AG04449 (cell line): ENCODE measurements at places on chromosomes 2 and 18.

GRCh38 chr2:179129574-179130238 is 79.8 kb upstream of the CCDC141 start:
- DNase-seq: no peak

DNA sequence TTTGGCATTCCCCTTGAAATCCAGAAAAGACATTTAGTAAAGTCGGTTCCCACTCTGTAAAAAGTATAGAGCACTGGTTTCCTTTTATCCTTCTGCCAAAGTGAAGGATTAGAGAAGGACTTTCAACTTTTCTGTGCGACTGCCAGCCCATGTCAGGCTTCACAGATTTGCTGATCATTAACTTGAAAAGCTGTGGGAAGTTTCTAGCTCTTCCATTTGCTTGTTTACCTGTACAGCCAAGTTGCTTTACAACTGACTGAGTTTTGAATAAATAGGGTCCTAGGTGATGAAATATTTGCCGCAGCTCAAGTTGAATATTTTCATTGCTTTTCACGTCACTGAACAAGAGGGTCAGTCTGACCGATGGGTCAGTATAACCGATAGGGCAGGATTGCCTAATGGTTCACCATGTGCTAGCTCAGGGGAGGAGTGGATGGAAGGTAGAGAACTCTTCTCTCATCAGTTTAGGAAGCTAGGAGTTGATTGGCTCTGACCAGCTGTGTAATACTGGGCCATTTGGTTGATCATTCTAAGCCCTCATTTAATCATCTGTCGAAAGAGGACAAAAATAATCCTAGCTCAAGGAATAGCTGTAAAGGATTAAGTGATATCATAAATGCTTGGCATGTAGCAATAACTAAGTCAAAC is 30.4 kb downstream of the UPP2 start:
- DNase-seq: no peak

DNA sequence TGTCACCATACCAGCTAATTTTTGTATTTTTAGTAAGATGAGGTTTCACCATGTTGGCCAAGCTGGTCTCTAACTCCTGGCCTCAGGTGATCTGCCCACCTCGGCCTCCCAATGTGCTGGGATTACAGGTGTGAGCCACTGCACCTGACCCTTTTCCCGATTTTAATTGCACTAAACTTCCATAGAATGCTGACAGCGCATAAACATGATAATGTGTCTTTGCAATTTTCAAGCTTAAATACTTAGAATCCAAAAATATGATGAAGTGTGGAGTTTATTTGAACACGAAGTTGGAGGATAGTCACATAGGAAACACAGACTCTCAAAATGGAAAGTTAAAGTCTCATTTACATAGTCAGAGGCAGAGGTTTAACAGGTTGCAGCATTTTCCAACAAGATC is 138.6 kb downstream of the TPO start:
- DNase-seq: no peak

DNA sequence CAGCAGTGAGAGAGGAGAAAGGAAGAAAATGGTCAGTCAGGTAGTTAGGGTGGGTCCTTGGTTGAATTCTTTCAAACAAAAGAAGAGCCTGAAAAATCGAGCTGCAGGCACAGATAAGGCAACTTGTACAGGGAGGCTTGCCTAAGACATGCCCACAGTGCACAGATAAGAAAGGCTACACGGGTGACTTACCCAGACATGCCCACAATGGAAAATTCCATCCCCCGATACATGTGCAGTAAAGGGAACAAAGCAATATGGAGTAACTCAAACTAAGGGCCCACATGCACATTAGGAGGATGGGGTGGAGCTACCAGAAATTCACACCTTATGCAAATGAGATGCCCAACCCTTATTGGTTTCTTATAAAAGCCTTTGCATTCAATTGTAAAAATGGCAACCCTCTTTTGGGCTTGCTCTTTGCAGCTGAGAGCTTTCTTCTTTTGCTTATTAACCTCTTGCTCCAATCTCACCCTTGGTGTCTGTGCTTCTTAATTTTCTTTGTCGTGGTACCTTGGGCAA is 110.3 kb upstream of the RMP24 start:
- no peak for DNase-seq

DNA sequence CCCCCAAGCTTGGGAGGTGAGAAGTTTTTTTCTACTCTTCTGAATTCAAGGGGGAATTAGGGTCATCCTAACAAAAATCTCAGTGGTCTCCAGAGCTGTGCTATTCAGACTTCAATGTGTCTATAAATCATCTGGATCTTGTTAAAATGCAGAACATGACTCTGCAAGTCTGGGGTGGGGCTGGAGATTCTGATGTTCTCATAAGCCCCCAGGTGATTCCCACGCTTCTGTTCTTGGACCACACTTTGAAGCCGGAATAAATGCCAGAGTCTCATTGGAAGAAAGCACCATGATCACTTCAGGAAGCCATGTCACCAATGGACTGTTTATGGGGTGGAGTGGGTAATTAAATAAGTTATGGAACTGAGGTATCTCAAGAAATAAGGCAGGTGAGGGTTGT is 22.2 kb upstream of the SLC16A14 start:
- no peak for DNase-seq

DNA sequence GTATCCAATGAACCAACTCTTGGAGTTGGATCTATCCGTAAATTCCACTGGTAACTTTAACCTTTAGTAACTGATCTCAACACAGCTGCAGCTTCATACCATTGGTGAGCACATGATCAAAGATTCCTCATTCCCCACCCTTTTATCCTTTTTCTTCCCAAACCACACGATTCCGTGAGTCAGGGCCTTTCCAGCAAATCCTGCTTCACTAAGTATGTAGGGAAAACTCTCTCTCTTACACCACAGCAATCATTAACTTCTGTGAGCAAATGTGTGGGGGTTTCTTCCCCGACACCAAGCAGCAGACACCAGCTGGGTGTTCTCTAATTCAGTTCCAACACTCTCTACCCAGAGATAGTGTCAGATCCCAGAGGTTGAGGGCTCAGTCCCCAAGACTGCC is 23.5 kb downstream of the ELP2 start:
- peak; percentile 63 for DNase-seq

GRCh38 chr18:79515944-79516351 is 120.2 kb downstream of the NFATC1 start:
- no peak for DNase-seq

DNA sequence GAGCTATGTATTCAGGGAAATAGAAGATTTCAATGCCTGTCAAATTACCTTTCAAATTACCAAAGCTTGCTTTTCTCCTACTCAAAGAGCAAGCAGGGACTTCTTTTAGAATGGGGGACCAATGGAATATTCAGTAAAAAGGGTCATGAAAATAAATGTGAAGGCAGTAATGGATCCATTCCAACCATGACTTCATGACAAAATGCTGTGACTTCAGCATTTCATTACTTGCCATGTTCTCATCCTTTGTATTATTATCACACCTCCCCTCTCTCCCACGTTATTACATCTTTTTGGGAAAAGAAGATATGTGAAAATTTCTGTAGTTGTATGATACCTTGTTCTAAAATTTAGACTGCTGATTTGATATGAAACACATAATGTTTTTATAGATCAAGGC is 864.0 kb upstream of the FSHR start:
- DNase-seq: no peak

DNA sequence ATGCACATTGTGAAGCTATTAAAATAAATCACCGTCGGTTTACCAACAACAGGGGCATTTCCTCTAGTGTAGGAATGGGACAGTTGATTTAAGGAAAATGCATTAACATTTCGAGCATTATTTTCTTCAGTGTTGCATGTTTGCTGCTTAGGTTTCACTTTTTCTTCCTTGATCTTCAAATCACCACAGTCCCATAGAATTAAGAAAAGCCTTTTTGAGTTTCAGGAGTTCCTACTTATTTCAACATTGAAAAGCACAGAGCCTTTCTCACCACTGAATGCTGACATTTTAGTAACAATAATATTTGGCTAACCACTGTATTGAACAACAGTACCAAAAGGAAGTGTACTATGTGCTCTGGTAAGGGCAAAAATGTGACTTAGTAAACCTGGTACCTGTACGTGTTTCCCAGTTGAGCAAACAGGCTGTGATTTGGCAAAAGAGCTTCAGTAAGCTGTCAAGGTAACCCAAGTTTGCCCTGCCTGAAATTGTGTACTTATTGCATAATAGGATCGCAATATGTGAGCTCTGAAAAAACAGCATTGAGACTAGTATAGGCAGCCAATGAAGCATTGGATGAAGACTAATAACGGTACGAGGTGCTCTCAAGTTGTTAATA is 2.2 kb downstream of the LRRTM4 start:
- DNase-seq: no peak

GRCh38 chr2:207855591-207855990 is 85.9 kb upstream of the FZD5 start:
- no peak for DNase-seq

- no peak for DNase-seq
Observed at GRCh38 chr2:135030826-135031225, 16.4 kb downstream of the MAP3K19 start.

DNA sequence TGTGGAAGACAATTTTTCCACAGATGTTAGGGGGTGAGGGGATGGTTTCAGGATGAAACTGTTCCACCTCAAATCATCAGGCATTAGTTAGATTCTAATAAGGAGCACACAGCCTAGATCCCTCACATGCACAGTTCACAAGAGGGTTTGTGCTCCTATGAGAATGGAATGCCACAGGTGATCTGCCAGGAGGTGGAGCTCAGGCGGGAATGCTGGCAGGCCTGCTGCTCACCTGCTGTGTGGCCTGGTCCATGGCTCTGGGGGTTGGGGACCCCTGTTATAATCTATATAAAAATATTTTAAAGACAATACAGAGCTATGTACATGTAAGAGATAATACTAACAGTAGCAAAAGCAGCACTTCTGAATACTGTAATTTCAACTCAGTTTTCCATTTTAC is 19.2 kb downstream of the CWC22 start:
- DNase-seq: no peak

DNA sequence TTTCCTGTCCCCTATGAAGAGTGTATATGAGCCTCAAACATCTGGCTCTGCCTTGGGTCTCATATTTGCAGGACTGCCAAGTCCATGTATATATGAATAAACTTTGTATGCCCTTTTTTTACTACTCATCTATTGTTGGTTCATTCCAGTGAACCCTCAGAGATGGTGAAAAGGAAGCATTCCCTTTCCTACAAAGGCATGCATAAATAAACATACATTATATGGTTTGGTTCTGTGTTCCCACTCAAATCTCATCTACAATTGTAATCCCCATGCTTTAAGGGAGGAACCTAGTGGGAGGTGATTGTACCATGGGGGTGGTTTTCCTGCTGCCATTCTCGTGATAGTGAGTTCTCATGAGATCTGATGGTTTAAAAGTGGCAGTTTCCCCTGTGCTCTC is 534.2 kb downstream of the SPAG16 start:
- DNase-seq: peak; percentile 12

GRCh38 chr2:206511283-206511682 is 68.0 kb downstream of the ADAM23 start:
- DNase-seq: no peak

DNA sequence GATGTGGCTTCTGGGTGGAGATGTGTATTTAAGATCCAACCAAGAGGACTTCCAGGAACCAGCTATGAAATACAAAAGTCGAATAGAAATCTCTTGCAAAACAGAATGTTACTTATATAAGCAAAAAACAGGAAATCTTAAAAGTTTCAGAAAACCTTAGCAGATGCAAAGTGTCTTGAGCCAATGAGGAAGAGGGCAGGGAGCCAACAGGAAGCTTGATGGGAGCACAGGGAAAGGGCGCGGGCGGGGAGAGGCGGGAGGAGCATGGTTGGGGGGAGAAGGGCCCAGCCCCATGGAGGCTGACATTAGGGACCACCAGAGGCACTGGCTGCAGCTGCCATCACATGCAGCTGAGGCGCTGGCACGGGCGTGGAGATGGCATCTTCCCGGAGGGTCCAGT is 203.3 kb downstream of the SNTG2 start:
- no peak for DNase-seq

- DNase-seq: no peak
Observed at GRCh38 chr2:119367472-119368099, 809 bp downstream of the DBI start.

DNA sequence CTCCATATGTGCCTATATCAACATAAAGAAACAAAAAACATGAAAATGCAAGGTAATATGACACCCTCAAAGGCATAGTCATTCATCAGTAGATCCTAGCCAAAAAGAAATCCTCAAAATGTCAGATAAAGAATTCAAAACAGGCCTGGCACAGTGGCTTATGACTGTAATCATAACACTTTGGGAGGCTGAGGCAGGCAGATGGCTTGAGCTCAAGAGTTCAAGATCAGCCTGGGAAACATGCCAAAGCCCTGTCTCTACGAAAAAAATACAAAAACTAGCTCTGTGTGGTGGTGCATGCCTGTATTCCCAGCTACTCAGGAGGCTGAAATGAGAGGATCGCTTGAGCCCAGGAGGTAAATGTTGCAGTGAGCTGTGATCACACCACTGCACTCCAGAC is 284.6 kb upstream of the KLHL29 start:
- no peak for DNase-seq

DNA sequence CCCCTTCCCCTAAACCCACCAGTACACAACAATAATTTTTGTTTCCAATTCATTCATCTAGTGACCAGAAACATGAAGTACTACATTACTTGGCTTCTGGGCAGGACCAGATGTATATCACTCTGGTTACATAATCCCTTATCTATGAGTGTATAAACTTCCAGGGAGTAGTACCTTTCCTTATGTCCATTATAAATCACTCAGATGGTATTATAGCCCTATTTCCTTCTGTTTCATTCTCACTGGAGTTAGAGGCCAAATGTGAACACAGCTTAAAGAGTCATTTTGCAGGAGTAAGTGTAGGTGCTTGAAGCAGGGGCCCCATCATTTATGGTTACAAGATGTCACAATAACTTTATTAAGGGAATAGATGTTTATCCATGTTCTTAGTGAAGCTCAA is 894.4 kb upstream of the NXPH2 start:
- no peak for DNase-seq

DNA sequence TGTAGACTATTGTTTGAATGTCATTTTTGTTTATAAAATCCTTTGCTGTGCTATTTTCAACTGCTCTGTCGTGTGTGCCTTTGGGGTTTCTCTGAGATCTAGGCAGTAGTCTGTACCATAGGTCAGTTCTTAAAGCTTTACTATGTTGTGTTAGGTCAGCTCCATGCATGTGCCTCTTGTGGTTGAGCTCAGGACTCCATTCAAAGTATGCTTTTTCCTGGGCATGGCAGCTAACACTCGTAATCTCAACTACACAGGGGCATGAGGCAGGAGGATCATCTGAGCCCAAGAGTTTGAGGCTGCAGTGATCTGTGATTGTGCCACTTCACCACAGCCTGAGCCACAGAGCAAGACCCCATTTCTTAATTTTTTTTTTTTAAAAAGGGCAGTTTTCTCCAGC is 174.4 kb upstream of the SPHKAP start:
- no peak for DNase-seq

- DNase-seq: no peak
Observed at GRCh38 chr18:67710639-67711038, 194.1 kb upstream of the DSEL start.

DNA sequence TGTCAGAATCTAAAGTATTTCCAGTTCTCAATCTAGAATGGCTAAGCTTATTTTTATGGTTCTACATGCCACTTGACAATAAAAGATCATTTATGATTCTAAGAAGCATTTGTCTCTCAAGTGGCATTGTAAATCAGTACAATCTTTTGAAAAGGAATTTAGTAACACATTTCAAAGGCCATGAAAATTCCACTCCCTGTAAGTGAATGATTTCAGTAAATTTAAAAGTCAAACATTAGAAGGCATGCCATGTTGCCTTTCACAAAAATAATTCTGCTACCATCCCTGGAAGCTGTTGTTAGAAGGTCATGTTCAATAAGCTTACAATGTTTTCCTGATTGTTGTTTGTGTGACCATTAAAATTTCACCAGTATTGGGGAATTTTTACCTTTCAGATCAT is 142.9 kb downstream of the RPIA start:
- DNase-seq: no peak

- no peak for DNase-seq
Observed at GRCh38 chr2:223199531-223200515, 147.8 kb downstream of the KCNE4 start.
